ENCODE measurements at places on chromosomes 3 and 15. TPM values are rescaled to one million over a fixed set of nuclear protein-coding genes. Genes with fewer than 3 reads are reported as not detected.
A peak's percentile ranks its signal among the peaks of the same experiment; 100 is the strongest.

DNA sequence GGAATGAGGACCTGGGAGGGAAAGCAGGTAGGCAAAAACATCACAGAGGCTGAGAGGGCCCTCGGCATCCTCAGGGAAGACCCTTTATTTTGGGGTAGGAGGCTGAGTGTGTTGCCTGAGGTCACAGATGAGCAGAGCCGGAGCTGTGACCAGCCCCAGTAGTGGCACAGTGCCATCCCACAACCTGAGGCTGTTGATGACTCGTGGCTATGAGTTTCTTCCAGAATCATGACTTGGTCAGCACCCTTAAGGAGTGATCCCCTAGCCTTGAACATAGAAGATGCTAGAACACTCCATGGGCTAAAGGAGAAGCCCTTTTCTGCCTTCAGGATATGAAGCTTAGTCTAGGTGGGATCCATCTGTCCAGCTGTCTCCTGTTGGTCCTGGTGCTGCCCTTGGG, 19.5 kb upstream of the CXCR6 start:
- no peak for DNase-seq

- no peak for DNase-seq
These were observed 11.6 kb downstream of the OXTR start for GRCh38 chr3:8757551-8758518.

GRCh38 chr15:33823119-33823518, 145.2 kb upstream of the CHRM5 start:
- DNase-seq = no peak

GRCh38 chr15:100790786-100791265, 88.8 kb upstream of the ALDH1A3 start:
- no peak for DNase-seq

Gene RBP2
- total RNA-seq = 25.3 TPM

- DNase-seq = no peak
These were observed 317.8 kb upstream of the C2CD4B start for GRCh38 chr15:62482785-62483429.

DNA sequence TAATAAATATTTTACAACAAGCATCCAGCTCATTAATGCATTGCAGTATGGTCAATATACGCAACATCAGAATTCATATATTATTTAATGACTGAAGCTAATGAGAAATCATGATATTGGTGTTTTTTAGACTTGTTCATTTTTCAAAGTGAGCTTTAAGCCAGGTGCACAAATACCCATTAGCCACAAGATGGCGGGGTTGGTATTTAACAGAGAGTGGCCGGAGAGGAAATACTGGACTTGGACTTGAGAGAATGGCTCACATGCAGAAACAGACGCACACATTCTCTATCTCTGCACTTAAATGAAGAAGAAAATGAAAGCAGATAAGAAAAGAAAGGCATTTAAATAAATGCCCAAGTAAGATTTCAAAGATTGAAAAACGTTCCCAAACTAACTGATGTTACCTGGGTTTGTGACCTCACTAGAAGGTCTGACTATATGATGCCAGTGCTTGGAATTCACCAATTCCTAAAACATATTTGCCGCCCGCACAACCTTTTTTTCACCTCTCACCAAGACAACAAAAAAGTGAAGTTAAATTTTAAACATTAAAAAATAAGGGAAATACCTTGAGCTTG, 21.2 kb upstream of the CRBN start:
- DNase-seq = no peak

Gene MORC1
- not detected for total RNA-seq

Gene VPS13C
- 45.8 TPM for total RNA-seq

Gene DPPA2
- total RNA-seq = 0.36 TPM

Gene TNNC1
- 16.6 TPM for total RNA-seq

DNA sequence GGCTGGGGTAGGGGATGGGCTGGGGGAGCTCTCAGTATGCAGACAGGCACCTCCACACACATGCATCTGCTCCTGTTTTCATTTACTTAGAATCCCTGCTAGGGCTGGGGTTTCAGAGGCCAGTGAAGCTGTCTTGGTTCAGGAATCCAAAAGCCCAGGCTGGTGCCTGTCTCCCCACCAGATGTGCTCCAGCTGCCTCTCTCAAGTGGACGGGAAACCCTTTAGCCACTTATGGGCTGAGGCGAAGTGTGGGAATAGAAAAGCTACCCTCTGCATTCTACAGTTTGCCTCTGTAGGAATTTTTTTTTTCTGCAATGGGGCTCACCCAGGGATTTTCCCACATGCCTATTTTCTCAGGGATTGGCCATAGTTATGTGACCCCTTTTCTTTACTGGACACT, 72.5 kb downstream of the ATP2B2 start:
- no peak for DNase-seq

- no peak for DNase-seq
These were observed 250.3 kb downstream of the EDEM1 start for GRCh38 chr3:5437783-5438323.

Gene CLDN16
- 0.10 TPM for total RNA-seq

GRCh38 chr15:31131853-31132375, 30.4 kb upstream of the TRPM1 start:
- DNase-seq = no peak

- DNase-seq = no peak
These were observed 289.2 kb upstream of the CHRM5 start for GRCh38 chr15:33679061-33679460.

- DNase-seq = peak; percentile 80
These were observed 11.0 kb downstream of the ETV5 start for GRCh38 chr3:186097663-186098451.

- DNase-seq = peak; percentile 36
These were observed 771 bp downstream of the CALML4 start for GRCh38 chr15:68204361-68204760.

Gene ISL2
- 1.2 TPM for total RNA-seq

Gene SCN11A
- 1.4 TPM for total RNA-seq

Gene WDR82
- total RNA-seq = 96.8 TPM

- DNase-seq = no peak
These were observed 257.2 kb upstream of the NECTIN3 start for GRCh38 chr3:110814170-110815007.

Gene IL16
- not detected for total RNA-seq

- no peak for DNase-seq
These were observed 7.0 kb downstream of the OR5K4 start for GRCh38 chr3:98360681-98361080.

Gene C3orf52
- 11.9 TPM for total RNA-seq

Gene TBC1D21
- not detected for total RNA-seq

DNA sequence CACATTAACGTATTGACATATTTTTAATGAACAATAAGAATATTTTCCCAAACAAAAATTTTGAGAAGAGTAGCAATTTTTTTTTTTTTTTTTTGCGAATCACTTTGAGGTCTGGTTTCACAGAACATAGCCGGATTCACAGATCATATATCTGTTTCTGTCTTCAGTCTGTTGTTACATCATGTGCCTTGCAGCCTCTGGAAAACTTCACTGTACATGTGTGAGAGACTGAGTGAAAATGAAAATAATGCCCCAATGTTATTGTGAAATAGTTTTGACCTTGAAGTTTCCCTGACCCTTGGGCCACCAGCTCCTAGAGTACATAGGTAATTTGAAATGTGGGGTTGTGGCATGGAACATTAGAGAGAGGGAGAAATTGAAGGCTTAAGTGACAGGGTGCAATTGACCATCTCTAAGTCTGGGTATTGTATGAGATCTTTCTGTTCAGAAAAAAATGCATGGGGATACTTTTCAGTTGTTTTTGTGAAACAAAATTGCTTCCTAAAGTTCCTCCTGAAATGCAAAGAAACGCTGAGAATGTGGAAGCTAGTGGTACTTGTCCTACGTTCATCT, 14.0 kb downstream of the ITPR1 start:
- no peak for DNase-seq

DNA sequence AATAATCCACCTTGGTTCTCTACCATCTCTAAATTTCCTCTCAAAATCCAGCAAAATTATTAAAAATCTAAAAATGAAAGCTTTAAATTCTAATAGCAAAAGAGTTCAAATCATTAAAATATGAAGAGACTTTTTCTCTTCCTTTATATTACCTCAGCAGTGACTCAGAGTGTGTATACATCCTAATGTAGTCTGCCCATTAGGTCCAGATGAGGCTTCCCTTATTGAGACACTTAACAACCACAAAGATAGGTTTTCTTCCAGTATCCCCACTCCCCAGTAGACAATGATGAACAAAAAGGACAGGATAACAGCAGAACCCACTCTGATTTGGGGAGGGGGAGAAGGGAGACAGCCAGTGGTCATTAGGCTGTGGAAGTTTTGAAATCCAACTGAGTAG, 61.5 kb upstream of the DCBLD2 start:
- no peak for DNase-seq

Gene SI
- 4.7 TPM for total RNA-seq

Gene CCR1
- 0.98 TPM for total RNA-seq

Gene ARNT2
- total RNA-seq = 22.4 TPM

Gene CNTN3
- 7.7 TPM for total RNA-seq

GRCh38 chr3:4928277-4928789, 50.9 kb upstream of the BHLHE40 start:
- no peak for DNase-seq

Gene SLC24A5
- total RNA-seq = 1.3 TPM

DNA sequence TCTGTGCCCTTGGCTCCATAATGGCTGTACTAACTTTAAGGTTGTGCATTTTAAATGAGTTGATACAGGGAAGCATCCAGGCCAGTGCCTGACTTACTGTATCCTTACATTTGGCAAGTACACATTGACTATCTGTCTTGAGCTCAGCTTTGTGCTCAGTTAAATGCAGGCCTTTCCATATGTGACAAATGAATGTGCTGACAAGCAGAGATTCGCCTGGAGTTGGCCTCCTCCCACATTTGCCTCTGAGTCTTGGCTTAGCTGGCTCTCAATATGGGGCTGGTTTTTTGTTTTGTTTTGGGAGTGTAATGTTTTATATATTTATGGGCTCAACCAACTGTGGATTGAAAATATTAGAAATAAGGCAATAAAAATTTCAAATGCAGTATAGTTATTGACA, 29.7 kb downstream of the TRIM71 start:
- no peak for DNase-seq

- no peak for DNase-seq
These were observed 92.8 kb downstream of the SV2B start for GRCh38 chr15:91192690-91193377.

All from type B pancreatic cell (in vitro differentiated cells).